ENCODE measurements at places on chromosomes 7 and 10.
A peak's percentile ranks its signal among the peaks of the same experiment; 100 is the strongest.

GRCh38 chr10:74114041-74114448 is 36.6 kb downstream of the AP3M1 start:
- DNase-seq = no peak

DNA sequence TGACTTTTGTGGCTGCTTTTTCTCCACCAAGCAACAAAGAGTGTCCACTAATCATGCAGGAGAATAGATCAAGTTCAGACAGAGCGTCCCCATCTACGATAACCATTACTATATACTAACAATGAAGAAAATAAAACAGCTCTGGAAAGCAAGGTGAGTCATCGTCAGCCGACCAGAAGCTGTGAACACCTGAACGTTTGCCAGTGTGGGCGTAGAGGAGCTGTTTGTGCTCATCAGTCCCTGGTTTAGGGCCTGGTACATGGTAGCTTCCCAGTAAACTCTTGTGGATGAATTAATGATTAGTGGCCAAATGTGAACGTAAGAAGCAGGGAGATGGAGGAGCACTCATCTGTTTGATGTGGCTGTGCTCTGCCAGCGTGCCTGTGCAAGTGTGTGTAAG is 180.7 kb downstream of the EVX1 start:
- no peak for DNase-seq

GRCh38 chr7:45143616-45144015 is 14.0 kb upstream of the RAMP3 start:
- no peak for DNase-seq

DNA sequence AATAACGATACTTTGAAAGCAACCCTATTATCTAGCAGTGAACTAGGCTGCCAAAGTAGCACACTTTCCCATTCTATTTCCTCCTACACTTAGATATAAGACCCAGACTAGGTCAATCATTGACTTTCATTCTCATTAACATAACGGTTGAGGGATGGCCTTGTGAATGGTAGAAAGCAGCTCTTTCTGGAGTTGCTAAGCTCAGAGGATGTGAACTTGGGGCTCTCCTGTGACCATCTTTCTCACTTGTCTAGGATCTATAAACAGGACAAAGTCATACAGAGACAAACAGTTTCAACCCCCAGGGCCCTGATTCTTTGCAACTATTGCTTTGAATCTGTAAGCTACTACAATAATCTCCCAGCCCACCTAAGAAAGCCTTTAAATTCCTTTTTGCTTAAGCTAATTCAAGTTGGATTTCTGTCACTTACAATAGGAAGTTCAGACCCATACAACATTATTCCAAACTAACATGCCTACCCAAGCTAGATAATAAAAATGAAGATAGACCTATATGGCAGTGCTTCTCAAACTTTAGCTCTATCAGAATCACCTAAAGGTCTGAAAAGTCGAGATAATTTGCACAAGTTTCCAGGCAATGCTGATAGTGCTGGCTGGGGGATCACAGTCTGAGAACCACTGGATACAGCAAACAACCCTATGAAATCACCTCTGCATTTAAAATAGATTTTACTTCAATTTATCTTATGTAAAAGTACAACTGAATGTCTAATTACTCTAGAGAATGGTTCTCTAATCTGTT is 16.7 kb downstream of the P4HA1 start:
- DNase-seq = no peak

DNA sequence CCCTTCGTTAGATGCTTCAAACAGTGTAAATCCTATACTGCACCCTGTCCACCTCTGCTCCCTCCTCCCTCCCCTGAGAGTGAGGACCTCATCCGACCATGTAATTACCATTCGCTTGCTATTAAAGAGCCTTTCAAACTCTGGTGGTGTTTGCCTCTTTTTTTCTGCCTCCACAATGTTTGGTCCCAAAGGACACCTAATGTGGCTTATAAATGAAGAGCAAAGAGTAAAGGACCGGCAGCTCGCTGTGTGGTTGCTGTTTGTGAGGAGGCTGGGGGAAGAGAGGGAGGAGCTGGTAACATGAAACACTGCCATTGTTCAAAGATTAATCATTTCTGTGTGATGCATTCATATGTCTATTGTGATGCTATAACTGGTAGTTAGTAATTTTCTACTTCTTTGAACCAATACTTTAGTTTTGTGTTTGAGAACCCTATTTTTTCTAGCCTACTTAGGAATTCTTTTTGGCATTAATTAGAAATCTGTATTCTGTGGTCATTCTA is 27.9 kb downstream of the MTURN start:
- no peak for DNase-seq

DNA sequence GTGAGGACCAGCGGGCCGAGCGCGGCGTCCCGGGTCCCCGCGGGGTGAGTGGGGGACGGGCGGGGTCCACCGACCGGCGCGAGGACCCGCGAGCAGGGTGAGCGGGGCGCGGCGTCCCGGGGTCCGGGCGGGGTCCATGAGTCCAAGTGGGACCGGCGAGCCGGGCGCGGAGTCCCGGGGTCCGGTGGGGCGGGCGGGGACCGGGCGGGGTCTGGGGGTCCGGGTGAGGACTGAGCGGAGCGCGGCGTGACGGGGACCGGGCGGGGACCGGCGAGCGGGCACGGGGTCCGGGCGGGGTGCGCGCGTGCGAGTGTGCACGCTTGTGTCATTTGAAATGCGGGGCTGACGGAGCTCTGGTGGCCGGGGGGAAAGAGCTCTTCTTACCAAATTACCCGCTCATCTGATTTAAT is 765 bp downstream of the CELF2 start:
- no peak for DNase-seq

GRCh38 chr7:131234719-131235488 is 92.8 kb upstream of the MKLN1 start:
- DNase-seq = no peak

DNA sequence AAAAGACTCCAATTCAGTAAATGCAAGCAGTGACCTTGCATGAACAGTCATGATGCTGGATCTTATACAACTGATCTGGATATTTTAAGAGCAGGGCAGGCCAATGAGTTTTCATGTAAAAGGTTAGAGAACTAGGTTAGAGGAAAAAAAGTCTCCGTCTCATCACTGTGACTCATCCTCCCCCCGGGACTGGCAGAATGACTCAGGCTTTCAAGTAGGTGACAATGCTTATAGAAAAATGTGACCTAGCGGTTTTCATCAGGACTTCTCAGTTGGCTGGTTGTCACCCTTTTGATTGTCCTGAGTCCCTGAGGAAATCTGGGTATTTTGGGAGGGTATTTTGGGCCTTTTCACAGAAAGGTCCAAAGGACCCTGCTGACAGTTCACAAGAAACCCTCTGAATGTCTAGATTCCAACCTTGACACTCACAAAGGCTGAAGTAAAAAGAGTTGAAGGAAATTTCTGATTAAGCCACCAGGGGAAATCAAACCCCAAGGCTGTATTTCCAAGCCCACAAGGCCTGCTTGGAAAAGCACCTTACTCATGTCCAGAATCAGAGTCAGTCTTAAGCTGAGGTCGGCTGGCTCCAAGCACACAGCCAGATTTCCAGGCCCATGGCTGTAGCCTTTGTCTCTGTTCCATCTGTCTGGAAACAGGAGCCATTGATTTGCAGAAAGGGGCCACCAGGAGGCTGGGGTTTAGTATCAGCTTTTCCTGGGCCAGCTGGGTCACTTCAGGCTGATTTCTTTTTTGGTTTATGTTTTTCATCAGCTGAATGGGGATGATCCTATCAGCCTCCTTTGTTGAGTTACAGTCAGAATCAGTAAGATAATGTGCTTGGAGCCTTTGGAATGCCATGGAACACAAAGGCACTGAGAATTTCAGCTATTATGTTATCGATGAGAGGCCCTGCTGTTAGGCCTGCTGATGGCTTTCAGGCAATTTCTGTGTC is 226.4 kb upstream of the HABP2 start:
- DNase-seq = no peak

DNA sequence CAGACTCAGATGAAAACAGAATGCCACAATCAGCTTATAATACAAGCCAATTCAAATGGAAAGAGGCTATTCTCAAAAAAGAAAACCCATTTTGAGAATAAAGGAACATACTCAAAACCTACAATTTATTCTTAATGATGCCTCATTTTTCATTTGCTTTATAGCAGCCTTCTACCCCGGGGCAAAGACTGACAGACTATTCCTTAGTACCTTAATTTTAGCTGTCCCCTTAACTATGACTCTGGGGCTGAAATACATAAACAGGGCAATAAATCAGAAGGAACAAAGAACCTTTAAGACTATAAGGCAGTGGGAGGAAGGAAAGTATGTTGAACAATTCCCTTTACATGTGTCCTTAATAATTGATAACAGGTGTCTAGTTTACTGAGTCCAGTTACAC is 76.8 kb downstream of the TMEM106B start:
- DNase-seq = no peak

GRCh38 chr10:27695706-27696105 is 49.9 kb downstream of the MKX start:
- DNase-seq = no peak

DNA sequence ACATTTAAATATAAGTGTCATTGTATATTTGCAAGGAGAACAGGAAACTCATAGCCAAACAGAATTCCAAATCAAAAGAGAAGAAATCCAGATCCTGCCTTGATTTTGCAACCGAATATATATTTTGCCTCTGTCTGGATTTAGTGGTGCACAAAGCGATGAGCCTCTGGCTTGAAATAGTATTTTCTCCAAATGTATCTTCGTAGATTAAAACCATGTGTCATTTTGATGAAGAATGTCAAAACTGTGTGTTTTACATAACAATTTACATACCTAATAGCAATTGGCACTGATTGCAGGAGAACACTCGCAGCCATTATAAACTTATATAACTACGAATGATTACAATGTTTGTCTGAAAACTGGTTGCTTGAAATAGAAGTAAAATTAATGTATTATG is 156.4 kb downstream of the ARID5B start:
- DNase-seq = no peak

DNA sequence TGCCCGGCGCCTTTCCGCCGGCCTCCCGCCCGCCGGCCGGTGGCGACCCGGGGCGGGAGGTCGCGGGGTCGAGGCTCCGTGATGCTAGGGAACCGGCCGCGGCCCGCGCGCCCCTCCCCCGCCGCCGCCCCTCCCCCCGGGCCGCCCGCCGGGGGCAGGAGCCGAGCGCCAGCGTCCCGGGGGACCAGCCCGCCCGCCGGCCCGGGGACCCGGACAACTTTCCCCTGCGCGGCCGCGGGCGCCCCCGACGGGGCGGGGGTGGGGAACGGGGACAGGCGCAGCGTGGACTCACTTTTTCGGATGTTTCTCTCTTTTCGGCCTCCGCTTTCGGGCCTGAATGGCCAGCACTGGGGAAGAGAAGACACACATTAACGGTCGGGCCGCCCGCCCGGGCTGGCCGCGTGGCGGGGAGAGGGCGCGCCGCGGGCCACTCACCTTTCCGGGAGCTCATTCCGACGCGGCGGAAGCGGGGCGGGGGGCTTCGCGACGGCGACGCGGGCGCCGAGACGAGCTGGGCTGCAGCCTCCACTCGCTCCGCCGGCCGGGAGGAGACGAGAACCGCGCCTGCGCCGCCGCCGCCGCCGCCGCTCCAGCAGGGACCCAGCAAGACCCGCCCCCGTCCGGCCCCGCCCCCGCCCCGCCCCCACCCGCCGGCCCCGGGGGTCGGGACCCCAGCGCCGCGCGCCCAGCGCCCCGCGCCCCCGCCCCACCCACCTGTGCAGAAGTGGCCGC is at the start of gene SRPK2:
Gene SRPK2, minus strand, starts transcription at position 566 of the 732 bp plus-strand sequence.
- peak; percentile 47 for DNase-seq

GRCh38 chr7:118974836-118975235 is 750.3 kb downstream of the ANKRD7 start:
- no peak for DNase-seq

DNA sequence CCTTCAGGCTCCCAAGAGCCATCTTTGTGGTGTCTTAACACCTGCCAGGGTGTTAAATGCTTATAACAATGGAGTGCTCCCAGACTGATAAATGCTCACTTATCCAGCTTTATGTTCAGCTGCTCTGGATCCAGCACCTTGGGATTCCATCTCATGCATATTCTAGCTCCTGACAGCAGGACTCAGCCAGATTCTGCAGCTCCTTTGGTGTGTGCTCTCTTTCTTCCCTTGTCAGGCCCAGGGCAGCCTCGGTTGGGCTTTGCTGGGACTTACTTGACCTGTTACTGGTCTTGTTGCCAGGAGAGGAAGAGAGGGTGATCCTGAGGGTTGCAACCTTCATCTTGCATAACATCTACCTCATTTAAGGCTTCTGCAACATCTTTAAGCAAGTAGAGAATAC is 59.4 kb upstream of the CCNY start:
- DNase-seq = no peak

All from activated T-helper 1 cell treated with anti-CD3 and anti-CD28 coated beads, Interleukin-2, amount 50 U/mL, for 16 hours (primary cell).